Fibroblast of mammary gland (primary cell): ENCODE measurements at places on chromosomes 4 and X.

GRCh38 chr4:153594210-153594609 is 89.9 kb upstream of the TLR2 start:
- DNase-seq = peak; percentile 15

- peak; percentile 85 for DNase-seq
These were observed 1.1 kb upstream of the EDNRA start for GRCh38 chr4:147479786-147480185.

GRCh38 chr4:69730002-69730401 is 30.4 kb downstream of the SULT1B1 start:
- DNase-seq = no peak

DNA sequence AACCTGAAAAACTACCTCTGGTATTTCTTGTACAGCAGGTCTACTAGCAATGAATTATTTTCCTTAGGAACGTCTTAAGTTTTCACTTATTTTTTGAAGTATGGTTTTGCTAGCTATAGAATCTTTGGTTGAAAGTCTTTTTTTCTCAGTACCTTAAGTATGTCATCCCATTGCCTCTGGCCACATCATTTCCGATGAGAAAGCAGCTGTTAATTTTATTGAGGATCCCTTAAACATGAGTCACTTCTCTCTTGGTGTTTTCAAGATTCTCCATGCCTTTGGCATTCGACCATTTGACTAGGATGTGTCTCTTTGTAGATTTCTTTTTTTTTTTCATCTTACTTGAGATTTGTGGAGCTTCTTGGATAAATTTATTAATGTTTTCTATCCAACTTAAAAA is 803.8 kb upstream of the AMOT start:
- peak; percentile 65 for DNase-seq

GRCh38 chr4:129998436-129999150 is 902.6 kb downstream of the C4orf33 start:
- DNase-seq = no peak

- peak; percentile 86 for DNase-seq
These were observed 193.2 kb downstream of the RASL11B start for GRCh38 chr4:53055274-53055673.

GRCh38 chr4:110099638-110100037 is 98.8 kb downstream of the ELOVL6 start:
- DNase-seq = no peak

GRCh38 chr4:143026459-143027170 is 158.1 kb upstream of the USP38 start:
- peak; percentile 10 for DNase-seq

GRCh38 chrX:78092296-78092695 is 11.8 kb upstream of the PGK1 start:
- DNase-seq = peak; percentile 61

DNA sequence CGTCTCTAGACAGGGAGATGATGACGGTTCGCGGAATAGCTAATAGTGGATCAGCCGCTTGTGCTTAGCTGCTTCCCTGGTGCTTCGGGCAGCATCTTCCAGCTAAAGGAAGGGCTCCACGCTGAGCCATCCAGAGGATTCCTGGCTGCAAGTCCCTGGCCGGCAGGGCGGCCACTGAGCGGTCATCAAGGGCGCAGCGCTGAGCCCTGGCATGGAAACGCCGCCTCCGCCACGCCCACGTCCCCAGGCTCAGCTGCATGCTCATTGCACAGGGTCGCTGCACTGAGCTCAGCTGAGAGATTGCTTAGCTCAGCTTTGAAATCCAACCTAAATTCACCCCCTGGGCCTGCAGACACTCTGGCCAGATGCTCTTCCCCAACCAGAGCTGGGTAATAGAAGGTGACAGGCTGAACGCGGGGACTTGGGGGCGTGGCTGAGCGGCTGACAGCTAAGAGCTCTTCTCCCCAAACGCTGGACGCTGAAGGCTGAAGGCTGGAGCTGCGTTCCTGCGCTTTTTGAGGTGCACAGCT is 118.2 kb upstream of the KIT start:
- peak; percentile 39 for DNase-seq

GRCh38 chrX:98299785-98300184 is 1416.1 kb downstream of the RPA4 start:
- DNase-seq = peak; percentile 6

GRCh38 chr4:89172865-89173264 is 61.5 kb downstream of the TIGD2 start:
- DNase-seq = no peak

- DNase-seq = peak; percentile 73
These were observed 2.7 kb downstream of the TMEM165 start for GRCh38 chr4:55398461-55398860.

- DNase-seq = no peak
These were observed 628.3 kb upstream of the MAGEB2 start for GRCh38 chrX:29587107-29587506.

DNA sequence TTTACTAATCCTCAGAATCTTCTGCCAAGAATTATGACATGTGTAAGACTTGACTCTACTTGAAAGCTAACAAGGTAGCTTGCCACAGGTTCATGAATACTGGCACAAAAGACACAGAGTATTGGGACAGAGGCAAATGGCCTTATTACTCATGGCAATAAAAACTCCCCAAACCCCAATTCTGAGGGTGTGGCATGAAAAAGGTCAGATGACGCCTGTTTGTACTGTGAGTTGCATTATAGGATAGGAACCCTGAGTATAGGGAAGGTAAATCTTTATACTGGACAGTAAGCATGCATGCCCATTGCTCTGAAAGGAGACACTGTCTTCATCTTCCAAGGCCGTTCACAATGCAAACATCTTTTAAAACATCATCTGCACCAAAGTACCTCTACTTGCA is 600.0 kb downstream of the IL1RAPL1 start:
- DNase-seq = no peak

- peak; percentile 37 for DNase-seq
These were observed 41.8 kb upstream of the AP1AR start for GRCh38 chr4:112189754-112190153.

GRCh38 chrX:121455890-121456289 is 408.5 kb downstream of the GLUD2 start:
- no peak for DNase-seq

DNA sequence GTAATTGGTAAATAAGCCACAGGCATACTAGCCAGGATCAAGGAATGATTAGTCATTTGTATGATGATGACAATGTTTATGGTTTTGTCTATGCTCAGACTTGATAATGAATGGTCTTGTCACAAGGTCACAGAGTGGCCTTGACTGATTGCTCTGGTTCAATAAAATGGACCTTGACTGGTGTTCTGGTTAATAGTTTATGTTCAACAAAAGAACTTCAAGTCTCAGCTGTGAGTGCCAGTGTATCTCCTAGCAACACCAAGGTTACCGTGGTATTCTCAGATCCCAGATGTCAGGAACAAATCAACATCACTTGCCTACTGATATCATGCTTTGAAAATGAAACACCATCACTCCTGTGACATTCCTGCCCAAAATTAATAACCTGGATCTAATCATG is 16.3 kb upstream of the LRAT start:
- DNase-seq = no peak

- no peak for DNase-seq
These were observed 22.8 kb upstream of the MAP7D3 start for GRCh38 chrX:136273986-136274385.

DNA sequence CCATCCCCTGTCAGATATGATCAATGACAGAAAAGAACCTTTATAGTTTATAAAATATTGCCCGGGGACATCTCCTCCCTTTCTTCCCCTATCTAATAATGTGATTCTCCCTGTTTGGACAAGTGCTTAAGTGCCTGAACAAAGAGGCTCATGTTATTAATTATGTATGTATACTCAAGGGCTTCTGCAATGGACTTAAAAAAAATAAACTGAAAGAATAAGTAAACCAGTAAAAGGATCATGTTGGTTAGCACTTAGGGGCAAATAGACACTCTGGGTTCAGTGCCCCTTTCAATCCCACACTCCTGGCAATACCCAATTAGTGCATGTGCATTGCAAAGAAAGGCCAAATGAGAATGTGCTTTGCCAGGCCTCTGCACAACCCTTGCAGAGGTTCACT is 30.7 kb upstream of the RPS6KA6 start:
- DNase-seq = no peak

DNA sequence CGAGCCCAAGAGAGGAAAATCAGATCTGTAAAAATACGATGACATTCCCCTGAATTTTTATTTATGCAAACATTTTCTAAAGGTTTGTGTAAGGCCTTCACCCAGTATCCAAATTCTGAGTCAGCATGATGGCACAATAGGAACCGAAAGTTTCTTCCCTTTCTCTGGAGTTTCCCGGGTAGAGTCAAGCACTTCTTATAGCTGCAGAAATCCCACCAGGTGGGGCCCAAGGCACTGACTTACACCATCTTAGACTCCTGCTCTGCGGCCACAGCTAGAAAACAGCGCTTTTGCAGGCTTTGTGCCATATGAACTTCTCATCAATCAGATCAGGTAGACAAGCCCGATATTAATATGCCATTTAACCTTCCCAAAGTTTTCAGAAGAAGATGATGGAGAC is 13.4 kb downstream of the LEF1 start:
- peak; percentile 65 for DNase-seq

DNA sequence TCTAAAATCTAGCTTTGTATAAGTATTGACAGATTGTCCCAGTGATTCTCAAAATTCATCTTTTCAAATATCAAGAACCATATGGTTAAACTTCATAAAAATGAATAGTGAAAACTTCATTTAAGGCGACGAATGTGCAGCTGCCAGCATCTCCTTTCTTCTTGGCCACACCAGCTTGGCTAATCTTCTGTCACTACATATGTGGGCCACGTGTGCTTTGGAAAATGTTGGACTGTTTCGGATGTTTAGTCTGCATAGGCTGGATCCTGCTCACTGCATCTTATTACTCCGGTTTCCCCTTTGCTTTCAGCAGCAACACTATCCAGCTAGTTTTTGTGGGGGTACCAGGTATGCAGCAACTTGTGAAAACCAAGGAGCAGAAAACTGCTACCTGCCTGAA is 221.9 kb downstream of the BMPR1B start:
- DNase-seq = peak; percentile 31

DNA sequence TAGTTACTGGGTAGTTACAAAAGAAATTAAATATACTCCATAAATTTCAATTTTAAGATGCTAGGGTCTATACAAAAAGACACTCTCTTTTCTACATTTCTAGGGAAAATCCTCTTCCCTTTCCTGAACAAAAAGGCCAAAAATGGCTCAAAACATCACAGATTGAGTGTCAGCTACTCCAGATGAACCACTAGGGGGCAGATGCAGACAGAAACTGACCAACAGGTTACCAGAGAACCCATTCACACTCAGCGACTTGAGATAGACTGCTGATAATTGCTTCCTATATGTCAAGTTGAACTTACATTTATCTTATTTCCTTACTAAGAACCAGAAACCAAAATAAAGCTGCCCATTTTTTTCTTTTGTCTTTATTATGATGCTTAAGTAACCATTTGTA is 83.4 kb upstream of the MID1IP1 start:
- peak; percentile 34 for DNase-seq

GRCh38 chr4:185683222-185683621 is 128.8 kb downstream of the SORBS2 start:
- DNase-seq = no peak

DNA sequence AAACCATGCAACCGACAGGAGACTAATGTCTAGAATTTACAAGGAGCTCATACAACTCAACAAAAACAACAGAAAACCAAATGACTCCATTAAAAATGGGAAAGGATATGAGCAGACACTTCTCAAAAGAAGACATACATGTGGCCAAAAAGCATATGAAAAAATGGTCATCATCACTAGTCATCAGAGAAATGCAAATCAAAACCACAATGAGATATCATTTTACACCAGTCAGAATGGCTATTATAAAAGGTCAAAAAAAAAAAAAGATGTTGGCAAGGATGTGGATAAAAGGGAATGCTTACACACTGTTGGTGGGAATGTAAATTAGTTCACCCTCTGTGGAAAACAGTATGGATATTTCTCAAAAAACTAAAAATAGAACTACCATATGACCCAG is 50.5 kb upstream of the CHRDL1 start:
- DNase-seq = peak; percentile 38

GRCh38 chr4:15318621-15319348 is 109.0 kb upstream of the C1QTNF7 start:
- DNase-seq = no peak

DNA sequence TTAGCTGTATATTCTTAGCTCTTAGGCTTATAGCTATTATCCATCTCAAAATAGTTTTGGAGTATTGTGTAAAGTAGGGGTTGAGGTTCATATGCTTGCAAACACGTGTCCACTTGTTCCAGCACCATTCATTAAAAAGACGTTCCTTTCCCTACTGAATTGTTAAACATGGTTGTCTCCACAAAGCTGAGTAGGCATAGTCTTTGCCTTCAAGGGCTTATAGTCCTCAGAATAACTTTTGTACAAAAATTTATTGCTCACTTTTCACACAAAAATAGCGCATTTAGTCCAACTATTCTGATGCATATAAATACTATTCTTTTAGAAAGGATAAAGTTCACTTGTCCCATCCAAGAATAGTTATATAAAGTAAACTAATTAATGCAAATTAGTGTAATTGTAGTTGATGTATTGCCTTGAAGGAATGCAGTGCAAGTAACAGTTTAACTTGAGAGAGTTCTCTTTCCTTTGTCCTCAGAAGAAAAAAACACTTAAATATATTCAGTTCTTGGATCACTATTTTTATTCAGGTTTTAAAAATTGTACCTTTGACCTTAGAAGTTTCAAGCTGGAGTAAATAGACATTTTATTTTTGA is 14.1 kb downstream of the LRIT3 start:
- DNase-seq = no peak

GRCh38 chr4:91973479-91974153 is 330.1 kb upstream of the GRID2 start:
- no peak for DNase-seq

GRCh38 chr4:8157944-8158709 is 486 bp downstream of the ABLIM2 start:
- DNase-seq = no peak

DNA sequence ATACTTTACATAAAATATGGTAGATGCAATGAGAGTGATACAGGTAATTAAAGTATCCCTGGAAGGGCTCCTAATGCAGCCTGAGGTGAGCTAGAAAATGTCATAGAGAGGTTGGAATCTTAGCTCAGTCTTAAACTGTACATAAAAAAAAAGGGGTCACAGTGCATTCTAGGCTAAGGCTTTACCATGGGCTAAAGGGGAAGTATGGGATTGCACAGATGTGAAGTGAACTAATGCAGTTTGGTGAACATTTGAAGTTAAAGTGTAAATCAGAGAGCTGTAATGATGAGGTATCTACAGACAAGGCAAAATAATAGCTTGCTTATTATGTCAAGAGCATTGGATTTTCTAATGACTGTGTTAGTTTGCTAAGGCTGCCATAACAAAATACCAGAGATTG is 405.9 kb downstream of the ADGRL3 start:
- DNase-seq = no peak

GRCh38 chr4:34158878-34159277 is 2085.4 kb downstream of the ARAP2 start:
- peak; percentile 6 for DNase-seq

- peak; percentile 80 for DNase-seq
These were observed 51.8 kb downstream of the CHRDL1 start for GRCh38 chrX:110743679-110744340.

DNA sequence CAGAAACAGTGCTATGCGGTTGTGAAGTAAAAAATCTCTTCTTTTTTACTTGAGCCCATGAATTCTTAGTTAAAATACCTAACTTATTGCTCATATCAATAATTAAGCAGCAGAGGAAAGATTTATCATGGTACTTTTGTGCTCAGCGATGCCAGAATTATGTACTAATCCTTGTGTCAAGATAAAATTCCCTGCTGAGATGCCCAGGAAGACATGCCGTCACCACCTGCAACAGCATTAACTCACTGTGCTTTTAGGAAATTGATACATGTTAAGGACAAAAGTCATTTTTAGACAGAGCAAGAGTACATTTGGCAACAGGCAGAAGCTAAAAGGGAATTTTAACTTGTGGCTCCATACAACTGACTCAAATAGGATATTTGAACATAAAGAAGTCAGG is 138.9 kb downstream of the NPNT start:
- peak; percentile 50 for DNase-seq
